ENCODE measurements at places on chromosomes 2 and 18.

DNA sequence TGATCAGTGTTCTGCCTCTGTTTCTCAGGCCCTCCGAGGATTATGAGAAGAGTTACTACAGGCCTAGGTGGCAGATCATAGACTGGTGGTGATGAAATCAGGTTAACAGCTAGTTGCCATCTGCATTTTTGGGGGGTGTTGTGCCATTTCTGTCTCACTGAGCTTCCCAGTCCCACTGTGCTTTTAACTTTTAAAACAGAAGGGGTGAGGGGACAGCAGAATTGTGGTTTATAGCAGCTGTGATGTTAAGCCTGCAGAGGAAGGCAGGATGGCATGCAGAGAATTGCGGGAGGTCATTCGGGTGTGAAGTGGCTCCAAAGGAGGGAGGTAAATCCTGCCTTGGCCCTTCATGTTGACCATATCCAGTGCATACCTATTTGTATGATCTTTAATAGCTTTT is 5.0 kb downstream of the CAB39 start:
- no peak for DNase-seq

DNA sequence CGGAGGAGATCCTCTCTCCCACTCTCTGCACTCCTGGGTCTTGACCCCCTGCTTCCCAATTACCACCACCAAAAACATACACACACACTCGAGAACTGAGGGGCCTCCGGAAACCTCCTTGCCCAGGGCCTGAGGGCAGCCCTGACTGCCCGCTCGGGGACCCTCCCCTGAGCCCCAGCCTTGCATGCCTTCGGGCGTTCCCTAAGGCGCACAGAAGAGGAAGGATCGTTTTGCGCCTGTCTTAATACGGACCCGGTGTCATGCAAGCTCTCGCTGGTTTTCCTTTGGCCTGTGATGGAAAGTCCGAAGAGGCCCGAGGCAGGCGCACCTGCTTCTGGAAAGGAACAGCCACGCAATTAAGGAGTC is 19.8 kb downstream of the POU3F3 start:
- DNase-seq, result no peak

- DNase-seq, result no peak
Observed at GRCh38 chr18:24168496-24168895, 29.6 kb downstream of the CABYR start.

DNA sequence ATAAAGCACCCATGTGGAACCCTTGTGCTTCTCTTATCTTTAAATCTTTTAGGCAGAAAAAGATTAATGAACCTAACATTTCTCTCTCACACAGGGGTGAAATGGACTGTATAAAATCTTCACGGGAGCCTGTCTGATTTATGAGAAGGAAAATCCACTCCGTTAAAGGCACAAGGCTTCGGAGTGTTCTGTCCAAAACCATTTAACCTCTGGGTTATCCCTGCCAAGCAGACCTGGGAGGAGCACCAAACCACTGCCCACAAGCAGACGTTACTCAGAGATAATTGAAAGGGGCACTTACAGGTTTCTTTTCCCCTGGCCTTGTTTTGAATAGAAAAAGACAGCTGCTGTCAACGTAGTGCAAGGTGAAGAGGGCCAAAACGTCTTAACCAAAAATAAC is 184.4 kb upstream of the DOK6 start:
- DNase-seq, result no peak

DNA sequence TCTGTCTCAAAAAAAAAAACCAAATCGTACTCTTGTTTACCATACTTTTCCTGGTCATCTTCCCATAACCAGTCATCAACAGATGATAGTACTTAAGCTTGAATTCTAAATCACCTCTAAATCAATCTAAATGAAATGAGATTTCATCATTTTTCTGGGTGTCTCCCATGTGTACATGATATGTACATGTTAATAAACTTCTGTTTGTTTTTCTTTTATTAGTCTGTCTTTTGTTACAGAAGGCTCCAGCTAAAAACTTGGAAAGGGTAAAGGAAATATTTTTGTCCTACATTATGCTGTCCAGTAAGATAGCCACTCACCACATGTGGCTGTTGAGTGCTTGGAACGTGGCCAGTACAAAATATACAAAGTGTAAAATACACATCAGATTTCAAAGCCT is 78.7 kb upstream of the MSH6 start:
- no peak for DNase-seq

DNA sequence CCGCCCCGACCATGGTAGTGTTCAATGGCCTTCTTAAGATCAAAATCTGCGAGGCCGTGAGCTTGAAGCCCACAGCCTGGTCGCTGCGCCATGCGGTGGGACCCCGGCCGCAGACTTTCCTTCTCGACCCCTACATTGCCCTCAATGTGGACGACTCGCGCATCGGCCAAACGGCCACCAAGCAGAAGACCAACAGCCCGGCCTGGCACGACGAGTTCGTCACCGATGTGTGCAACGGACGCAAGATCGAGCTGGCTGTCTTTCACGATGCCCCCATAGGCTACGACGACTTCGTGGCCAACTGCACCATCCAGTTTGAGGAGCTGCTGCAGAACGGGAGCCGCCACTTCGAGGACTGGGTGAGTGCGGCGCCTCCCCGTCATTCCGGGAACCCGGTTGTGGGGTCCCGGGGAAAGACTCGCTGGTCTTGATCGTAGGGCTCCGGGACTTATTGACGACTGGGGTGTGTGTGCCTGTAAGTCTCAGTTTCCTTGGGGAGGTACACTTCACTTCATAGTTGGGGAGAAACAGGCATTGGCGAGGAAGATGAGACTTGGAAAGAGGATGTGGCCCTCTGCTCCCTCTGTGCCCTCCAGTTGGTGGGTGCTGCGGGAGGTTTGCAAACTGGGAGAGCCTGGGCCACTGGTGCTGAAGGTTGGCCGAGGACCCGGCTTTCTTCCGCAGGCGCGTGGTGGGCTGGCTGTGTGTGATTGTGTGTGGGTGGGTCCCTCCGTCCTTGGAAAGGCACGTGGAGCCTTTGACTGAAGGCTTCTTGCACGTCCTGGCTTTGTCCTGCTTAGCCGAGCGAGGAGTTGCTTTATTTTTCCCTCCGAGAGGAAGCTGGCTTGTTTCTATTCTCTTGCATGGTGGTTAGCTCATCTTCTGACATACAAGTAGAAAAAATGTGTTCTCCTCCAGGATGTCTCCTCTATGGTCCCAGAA is 886 bp downstream of the PRKCE start:
- DNase-seq, result peak; percentile 19

DNA sequence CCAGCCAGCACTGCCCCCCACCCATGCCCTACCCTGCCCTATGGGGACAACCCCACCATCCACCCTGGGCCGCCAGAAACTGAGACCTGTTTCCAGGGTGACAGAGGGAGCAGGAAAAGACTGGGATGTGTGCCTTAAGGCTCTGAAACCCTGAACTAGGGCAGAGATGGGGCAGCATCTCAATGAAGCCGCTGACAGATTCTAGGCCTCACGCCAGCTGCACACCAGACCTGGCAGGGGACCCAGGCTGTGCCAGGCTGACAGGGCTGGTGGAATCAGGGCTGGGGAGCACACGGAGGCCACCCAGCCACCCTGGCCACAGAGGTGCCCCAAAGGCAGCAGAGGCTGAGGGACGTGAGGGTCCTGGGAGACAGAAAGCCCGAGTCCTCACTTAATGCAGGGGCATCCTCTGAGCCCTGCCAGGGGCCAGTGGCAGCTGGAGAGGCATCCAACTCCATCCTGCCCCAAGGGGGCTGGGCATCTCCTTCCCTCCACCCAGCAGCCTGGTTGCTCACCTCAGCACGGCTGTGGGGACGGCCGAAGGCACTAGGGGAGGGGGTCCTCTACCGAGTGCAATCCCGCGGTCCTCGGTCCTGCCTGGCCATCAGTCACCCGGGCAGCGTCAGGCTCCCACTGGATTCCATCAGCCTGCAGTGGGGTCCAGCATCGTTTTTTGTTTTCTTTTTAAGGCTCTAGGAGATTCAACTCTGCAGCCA is 169.2 kb downstream of the ZFP36L2 start:
- no peak for DNase-seq

DNA sequence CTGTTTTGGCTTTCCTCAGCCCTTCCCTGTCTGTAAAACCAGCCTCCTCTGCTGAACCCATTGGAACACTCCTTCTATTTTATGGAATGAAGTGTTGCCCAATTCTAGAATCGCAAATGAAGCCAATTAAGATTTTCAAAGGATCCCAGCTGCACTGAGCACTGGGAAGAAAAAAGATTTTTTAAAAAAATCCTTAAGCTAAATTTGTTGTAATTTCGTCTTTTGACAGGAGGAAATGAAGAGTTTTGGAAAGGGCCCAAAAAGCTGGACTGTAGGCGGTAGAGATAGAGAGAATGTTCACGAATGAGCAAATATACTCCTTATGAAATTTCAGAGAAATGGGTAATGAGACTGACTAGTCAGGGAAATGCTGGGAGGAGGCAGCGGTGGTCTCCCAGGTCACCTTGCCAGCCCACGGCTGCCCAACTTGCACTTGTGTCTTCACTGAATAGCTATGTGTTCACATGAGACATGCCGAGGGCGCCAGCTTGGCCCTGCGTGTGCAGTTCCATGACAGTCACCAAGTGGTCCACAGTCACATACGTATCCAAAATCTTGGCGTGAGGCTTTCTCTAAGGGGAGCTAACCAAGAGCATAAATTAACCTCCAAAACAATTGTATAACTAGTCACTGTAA is 69.9 kb downstream of the SGPP2 start:
- DNase-seq, result no peak

GRCh38 chr18:78069784-78070664 is 820.4 kb downstream of the GALR1 start:
- no peak for DNase-seq

DNA sequence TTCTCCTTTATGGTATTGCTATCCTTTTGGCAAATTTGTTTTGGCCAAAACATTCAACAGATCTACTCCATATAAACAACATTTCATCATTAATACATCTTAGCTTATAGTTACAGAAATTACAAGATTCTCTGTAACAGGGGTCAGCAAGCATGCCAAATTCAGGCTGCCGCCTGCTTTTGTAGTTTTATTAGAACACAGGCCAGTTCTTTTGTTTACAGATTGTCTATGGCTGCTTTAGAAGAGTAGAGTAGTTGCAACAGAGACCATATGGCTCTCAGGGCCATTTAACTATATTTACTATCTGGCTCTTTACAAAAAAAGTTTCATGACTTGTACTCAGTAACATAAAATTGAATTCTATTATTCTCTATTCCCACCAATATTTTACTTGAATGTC is 53.9 kb downstream of the LNPK start:
- no peak for DNase-seq

DNA sequence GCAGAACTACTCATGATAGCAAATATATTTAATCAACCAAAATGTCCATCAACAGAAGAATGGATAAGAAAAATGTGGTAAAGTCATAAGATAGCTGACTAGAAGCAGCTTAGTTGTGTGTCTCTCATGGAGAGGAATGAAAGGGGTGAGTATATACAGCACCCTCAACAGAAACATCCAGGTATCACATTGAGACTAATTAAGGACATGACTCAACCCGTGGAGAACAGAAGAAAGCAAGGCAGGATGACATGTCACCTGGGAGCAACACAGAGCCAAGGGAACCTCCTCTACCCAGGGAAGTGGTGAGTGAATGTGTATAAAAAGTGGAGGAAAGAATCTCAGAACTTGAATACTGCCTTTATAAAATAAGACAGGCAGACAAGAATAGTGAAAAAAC is 1695.0 kb upstream of the CELF4 start:
- DNase-seq, result no peak

DNA sequence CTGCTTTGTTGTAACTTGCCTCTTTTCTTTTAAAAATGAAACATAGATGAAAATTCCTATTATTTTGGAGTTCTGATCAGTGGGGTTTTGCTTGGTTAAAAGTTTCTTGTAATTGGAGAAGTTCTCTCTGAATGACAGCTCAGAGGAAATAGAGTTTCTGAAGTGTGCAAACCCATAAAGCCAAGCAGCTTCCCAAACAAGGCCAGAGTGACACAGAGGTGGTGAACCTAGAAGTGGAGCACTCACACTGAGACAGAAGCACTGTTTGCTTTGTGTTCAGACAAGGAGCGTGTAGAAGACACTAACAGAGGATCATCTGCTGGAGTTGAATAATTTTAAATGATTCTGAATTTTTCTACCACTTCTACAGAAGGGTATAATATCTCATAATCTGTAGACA is 49.2 kb downstream of the FBXO48 start:
- no peak for DNase-seq

DNA sequence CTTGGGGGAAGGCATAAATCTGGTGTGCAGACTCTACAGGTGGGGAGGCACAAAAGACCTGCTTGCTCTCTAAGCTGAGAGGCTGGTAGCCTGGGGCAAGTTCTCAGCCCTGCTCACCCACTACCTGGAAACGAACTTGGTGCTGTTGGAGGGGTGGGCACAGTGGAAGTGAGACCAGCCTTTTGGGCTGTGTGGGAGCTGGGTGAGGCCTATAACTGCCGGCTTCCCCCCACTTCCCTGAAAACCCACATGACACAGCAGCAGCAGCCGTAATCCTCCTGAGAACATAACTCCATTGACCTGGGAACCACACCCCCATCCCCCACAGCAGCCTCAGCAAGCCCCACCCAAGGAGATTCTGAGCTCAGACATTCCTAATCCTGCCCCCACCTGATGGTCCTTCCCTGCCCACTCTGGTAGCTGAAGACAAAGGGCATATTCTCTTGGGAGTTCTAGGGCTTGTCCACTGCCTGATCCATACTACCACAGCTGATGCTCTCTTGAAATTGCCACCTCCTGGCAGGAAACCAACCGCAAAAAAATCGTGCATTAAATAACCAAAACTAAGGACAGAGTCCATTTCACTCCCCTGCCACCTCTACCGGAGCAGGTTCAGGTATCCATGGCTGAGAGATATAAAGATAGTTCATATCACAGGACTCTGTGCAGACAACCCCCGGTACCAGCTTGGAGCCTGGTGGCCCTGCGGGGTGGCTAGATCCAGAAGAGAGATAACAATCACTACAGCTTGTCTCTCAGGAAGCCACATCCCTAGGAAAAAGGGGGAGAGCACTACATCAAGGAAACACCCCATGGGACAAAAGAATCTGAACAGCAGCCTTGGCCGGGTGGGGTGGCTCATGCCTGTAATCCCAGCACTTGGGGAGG is 178.1 kb downstream of the NDUFA10 start:
- DNase-seq, result no peak

DNA sequence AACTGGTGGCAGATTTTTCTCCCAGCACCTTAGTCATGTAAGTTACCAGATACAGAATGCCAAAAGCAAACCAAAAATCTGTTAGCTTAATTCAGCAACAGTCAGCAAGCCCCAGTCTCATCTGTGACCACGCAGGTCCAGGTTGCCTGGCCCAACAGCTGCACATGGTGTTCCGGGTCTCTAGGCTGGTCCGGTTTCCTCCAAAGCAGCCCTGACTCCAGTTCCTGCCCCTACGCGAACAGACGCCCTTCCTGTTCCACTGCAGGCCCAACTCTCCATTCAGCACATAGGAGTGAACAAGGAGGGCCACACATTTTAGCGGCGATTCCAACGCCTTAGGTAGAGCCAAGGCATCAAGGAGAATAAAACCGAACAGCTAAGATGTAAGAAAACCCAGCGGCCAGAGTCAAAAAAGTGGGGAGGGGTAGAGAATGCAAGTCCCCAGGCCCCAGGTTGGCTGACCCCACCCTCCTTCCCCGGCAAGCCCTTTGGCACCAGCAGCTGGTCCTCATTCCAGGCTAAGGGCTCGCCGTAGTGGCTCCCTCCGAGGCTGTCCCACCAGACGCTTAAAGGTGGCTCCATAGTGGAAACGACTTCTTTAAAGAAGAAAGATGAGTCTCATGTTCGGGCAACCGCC is 1.5 kb downstream of the STK25 start:
- no peak for DNase-seq
